ENCODE measurements at places on chromosomes 13 and 19.

GRCh38 chr13:68078874-68079273, 848.7 kb upstream of the PCDH9 start:
- no peak for DNase-seq

- DNase-seq, result no peak
These were observed 319.0 kb downstream of the KCNRG start for GRCh38 chr13:50334115-50334778.

GRCh38 chr19:2982983-2983350, 5.6 kb downstream of the TLE6 start:
- no peak for DNase-seq

DNA sequence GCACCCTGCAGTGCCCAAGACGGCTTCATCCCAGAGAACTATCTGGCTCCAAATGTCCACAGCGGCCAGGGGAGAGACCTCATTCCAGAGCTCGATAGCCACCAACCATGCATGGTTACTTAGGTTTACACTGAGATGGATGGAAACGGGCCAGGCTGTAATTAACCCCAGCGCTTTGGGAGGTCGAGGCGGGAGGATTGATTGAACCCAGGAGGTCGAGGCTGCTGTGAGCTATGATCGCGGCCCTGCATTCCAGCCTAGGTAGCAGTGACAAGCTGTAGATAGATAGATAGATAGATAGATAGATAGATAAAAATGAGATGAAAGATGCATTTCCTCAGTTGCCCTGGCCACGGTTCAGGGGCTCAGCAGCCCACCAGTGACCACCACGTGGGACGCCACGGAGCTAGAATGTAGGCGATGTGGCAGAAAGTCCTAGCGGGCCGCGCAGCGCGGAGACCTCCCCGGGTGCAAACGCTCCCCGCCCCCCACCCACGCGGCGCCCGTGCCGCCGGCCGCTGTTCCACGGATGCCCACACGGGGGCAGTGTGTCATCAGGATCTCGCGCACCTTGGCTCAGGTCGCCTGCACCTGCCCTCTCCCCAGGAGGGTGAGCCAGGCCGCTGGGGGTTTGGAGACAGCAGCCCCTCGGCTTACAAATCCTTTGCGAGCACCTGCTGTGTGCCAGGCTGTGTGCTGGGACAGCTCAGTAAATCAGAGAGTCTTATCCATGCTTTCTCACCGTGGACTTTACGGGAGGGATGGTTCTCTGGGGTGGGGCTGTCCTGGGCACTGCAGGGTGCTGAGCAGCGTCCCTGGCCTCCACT, 13.5 kb upstream of the TLE5 start:
- peak; percentile 80 for DNase-seq

- DNase-seq, result no peak
These were observed 59.4 kb downstream of the SLC10A2 start for GRCh38 chr13:103006641-103007426.

DNA sequence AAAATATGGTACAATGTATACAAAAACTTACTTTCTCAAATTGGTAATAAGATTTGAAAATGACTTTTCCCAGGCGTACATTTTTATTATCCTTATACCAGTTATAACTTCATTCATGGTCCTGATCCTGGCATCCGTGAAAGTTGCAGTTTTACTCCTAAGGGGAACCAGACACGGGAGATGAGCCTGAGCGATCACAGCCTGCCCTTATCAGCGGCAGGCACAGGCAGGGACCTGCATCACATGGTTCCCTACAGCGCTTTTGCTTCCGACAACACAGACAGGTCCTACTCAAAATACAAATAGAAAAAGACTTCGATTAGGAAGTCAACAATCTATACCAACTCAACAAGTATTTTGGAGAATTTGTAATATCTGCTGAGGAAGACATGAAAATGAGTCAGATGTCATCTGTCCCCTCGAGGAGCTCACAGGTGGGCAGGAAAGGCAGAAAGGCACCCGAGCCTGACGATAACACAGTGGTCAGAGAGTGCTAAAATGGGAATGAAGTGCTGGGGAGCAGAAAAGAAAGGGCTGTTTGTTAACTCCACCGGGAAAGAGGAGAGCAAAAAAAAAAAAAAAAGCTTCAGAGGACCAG, 93.4 kb downstream of the ABCC4 start:
- DNase-seq, result no peak

DNA sequence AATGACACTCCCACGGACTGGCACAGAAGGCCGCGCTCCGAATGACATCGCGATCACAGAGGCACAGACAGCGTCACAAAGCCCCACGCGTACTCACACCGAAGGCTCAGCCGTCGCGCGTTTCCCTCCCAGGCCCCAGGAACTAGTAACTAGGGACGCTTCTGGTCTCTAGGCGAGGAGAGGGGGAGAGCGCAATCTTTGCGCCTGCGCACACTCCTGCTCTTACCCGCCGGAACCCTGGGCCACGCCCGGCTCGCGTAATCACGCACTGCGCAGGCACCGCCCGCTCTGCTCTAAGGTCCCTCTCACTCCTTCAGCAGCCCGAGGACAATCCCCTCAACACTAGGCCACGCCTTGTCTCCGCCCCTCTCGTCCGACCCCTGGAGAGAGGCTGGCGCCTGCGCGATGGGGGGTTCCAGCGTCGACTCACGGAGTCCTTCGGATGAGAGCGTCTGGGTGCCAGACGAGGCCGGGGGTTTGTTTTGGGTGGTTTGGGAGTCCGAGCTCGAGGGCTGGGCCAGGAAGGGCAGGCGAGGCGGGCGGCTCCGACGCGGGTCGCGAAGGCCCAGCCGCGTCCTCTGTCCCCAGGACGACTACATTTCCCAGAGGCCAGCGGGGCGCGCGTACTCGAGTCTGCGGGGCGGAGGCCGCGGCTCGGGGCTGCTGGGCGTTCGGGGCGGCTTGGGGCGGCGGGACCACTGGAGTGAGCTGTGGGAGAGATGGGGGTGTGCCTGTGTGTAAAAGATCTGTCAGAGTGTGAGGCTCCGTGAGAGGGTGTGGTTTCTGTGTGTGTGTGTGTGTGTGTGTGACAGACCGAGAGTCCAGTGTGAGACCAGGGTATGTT, at the start of gene ZNF471:
ZNF471 (plus strand) TSS at position 410 of the 844 bp plus-strand sequence. CDS start 3,717 bp downstream, outside the sequence.
- peak; percentile 3 for DNase-seq

DNA sequence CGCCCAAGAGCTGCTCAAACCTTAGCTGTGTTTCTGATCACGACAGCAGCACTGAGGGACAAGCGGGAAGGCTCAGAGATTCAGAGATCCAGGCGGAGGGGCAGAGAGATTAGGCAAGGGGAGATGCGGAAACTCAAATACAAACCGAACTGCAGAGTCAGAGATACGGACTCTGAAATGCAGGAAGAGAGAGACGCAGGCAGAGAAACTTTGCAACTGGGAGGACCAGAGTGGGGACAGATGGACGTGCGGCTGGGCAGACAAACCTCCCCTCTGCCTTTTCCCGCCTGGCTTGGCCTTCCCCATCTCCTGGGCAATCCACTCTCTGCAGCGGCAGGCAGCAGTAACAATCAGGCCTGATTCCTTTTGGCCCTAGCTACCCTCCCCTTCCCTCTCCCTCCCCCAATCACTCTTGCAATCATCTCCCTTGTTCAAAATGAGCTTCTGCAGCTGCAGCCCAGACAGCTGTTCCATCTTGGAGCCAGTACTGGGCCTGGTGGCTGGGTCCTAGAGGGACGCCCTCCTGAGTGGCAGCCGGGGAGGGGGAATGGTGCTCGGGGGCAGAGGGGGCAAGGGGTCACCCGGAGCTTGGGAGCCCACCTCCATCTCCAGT, 29.7 kb downstream of the OLFM2 start:
- no peak for DNase-seq

GRCh38 chr19:46407856-46408663, 5.3 kb downstream of the CCDC8 start:
- no peak for DNase-seq

GRCh38 chr13:34174671-34175145, 356.8 kb downstream of the RFC3 start:
- no peak for DNase-seq

All from stimulated activated effector memory CD8-positive, alpha-beta T cell treated with anti-CD3 and anti-CD28 coated beads, Interleukin-12 subunit alpha, Interleukin-12 subunit beta, amount 100 ng/mL, for 72 hours (primary cell).